ENCODE measurements at places on chromosomes 1 and 21. TPM values are rescaled to one million over a fixed set of nuclear protein-coding genes. Genes with fewer than 3 reads are reported as not detected.

The BNIPL gene
- total RNA-seq: 1.9 TPM

The OR2L2 gene
- total RNA-seq: 0.32 TPM

The F5 gene
- 12.6 TPM for total RNA-seq

The PLEKHA6 gene
- 0.08 TPM for total RNA-seq

The FLG2 gene
- not detected for total RNA-seq

The RCSD1 gene
- total RNA-seq: 101 TPM

The C1orf159 gene
- total RNA-seq: 17.9 TPM

The AGMAT gene
- 17.3 TPM for total RNA-seq

The TMEM81 gene
- 3.3 TPM for total RNA-seq

The SHISAL2A gene
- total RNA-seq: 12.0 TPM

The SLC44A3 gene
- total RNA-seq: not detected

The ILDR2 gene
- total RNA-seq: 0.29 TPM

The DNAH14 gene
- 0.13 TPM for total RNA-seq

The KRTAP10-10 gene
- total RNA-seq: not detected

The CCDC30 gene
- total RNA-seq: 1.7 TPM

The OR6N2 gene
- total RNA-seq: not detected

The FGR gene
- 24.3 TPM for total RNA-seq

The SIPA1L2 gene
- total RNA-seq: 0.69 TPM

The PLK3 gene
- 92.8 TPM for total RNA-seq

The ERVH48-1 gene
- 2.8 TPM for total RNA-seq

The SLC9C2 gene
- total RNA-seq: not detected

The NTMT2 gene
- total RNA-seq: not detected

The AHCTF1 gene
- total RNA-seq: 57.3 TPM

The PROX1 gene
- total RNA-seq: not detected

The NMNAT2 gene
- total RNA-seq: not detected

The B3GALT5 gene
- not detected for total RNA-seq

The SSU72 gene
- total RNA-seq: 148 TPM

The GBP2 gene
- 200 TPM for total RNA-seq

The LCE1E gene
- total RNA-seq: not detected

The LMO4 gene
- total RNA-seq: 9.4 TPM

The TLCD4 gene
- total RNA-seq: not detected

The NCMAP gene
- total RNA-seq: not detected

The TCHH gene
- not detected for total RNA-seq

The HORMAD1 gene
- total RNA-seq: 0.45 TPM

The TMEM51 gene
- 0.79 TPM for total RNA-seq

The ZMYND12 gene
- total RNA-seq: 1.1 TPM

The MLLT11 gene
- total RNA-seq: 4.6 TPM

The KRTAP10-9 gene
- not detected for total RNA-seq

The PAQR7 gene
- total RNA-seq: 4.0 TPM

The NUDT4B gene
- 1.2 TPM for total RNA-seq

The SPATA45 gene
- not detected for total RNA-seq

The GJA5 gene
- not detected for total RNA-seq

The TMPRSS3 gene
- total RNA-seq: 7.6 TPM

The CDC42 gene
- total RNA-seq: 305 TPM

The ZNF670 gene
- total RNA-seq: 4.0 TPM

The ASAP3 gene
- 0.12 TPM for total RNA-seq

The TFF2 gene
- total RNA-seq: not detected

The NME7 gene
- 12.7 TPM for total RNA-seq

The YY1AP1 gene
- total RNA-seq: 81.2 TPM
